ENCODE measurements at places on chromosomes 16 and 17. TPM values are rescaled to one million over a fixed set of nuclear protein-coding genes. Genes with fewer than 3 reads are reported as not detected.

ACSF2 gene
- total RNA-seq: 72.6 TPM

- DNase-seq: no peak
Observed at GRCh38 chr17:55210292-55210691, 54.5 kb upstream of the HLF start.

GRCh38 chr17:68057531-68057952 is 22.0 kb downstream of the KPNA2 start:
- DNase-seq: no peak

DNA sequence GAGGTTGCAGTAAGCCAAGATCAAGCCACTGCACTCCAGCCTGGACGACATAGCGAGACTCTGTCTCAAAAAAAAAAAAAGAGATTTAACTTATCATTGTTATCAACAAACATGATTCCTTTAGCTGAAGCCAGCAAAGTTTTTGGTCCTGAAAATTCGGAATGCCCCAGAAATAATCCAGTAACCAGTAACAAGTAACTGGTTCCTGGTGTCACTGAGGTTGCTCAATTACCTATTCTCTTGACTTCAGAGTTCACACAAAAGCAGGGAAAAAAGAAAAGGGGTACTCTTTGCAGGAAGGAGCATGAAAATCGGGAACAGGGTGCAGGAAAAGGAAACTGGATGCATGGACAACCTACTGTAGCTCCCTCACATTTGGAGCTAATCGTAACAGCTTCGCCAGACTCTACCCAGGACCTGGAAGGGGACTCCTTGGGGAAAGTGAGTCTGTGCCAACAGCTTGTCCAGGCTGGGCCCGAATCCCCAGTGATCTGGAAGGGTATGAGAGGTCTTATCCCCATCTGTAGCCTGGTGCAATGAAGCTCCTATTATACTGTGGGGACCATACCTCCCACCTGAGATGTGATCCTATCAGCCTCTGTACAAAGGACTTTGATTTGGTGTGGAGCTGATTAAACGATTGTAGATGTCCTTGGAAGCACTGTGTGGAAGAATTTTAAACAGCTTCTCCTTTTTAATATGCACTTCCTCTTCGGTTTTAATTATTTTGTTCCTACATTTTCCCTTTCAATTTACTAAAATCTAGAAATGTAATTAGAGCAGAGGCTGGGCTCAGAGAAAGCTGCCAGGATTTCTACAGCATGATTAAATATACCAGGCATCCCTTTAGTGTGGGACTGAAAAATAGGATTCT is 3.4 kb upstream of the SPOP start:
- no peak for DNase-seq

- DNase-seq: no peak
Observed at GRCh38 chr16:49414671-49415070, 41.1 kb downstream of the C16orf78 start.

DNA sequence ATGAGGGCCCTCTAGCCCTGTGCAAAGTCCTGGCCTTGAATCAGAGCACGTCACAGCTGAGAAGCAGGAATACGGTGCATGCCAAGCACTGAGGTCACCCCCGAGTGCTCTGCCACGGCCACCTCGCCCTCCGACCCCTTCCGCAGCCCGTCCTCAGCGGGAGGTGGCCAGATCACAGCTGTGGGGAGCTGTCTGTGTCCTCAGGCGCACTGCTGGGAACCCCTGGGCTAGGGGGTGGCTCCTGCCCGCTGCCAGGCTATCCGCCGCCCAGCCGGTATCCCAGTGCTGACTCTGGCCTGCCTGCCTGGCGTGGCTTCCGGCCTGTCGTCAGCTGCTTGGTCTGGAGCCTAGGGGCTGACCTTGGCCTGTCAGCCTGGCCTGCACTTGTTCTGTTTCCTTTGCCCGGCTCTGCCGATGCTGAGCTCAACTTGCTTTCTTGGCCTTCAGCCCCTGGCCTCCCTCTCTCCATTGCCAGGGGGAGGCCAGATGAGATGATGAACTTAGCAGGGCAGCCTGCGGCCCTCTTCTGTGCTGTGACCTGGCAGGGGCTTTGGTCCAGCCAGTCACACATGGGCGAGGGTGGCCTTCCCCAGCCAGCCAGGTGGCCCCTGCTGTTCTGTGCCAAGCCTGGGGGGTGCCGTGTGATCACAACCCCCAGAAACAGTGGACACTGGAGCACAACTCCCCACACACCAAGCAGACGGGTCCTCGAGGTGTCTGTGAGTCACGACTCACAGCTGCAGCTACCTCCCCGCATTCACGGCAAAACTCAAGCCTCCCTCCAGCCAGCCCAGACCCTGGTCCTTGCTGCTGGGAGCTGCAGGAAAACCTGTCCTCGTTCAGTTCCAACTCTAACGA is 77.3 kb downstream of the ZDHHC7 start:
- DNase-seq: no peak

DNA sequence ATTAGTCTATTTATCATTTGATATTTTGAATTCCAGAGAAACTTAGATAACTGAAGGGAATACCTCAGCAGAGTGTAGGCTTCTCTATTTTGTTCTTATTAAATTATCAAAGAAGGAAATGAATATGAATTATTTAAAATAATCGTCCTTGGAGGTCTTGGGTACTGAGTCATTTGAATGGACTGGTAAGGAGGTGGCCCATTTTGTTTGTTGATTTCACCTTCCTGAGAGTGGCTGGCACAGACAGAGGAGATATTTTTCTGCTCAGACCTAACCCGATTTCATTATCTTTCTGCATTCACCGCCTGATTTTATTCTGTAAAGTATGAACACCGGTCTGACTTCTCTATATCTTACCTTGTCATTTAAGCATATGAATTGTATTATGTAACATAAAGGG is 88.0 kb downstream of the USP22 start:
- no peak for DNase-seq

TP53TG3D gene
- total RNA-seq: not detected

DNA sequence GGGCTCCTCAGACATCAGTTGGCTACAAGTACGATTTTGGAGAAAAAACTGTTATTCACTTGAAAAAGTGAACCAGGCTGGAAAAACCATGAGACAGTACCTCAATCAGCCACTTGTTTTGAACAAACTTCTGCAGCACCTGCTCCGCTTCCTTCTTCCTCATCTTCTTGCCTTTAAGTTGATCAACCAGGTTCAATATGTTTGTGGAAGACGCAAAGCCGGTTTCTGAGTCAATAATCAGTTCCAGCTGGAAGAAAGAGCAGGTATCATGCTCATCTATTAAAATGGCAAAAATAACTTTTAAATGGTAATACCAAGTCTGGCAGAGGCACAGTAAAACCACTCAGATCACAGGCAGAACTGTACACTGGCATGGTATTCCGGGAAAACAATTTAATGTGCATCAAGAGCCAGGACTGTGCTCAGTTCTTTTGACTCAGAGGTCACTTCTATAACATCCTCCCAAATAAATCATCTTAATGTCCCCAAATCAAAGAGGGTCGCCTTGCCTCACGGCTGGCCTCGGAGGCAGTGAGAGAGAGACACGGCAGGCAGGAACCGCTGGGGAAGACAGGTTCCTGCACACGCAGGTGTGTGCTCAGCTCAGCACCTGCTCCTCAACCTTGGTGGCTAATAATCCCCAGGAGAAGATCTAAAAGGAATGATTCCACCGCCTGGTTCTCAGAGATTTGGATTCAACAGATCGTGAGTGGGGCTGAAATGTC is 29.7 kb downstream of the KDM8 start:
- DNase-seq: no peak

DNA sequence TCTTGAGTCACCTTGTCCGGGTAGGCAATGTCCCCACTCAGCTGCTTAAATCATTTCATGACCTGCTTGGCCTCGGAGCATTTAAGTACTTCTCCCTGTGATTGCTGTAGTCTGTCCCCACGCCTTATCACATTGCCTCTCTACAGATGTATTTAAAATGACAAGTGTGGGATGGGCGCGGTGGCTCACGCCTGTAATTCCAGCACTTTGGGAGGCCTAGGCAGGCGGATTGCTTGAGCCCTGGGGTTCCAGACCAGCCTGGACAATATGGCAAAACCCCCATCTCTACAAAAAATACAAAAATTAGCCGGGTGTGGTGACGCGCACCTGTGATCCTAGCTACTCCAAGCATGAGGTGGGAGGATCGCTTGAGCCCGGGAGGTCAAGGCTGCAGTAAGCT is 1.3 kb upstream of the GJC1 start:
- no peak for DNase-seq

GRCh38 chr16:52068447-52069074 is 478.4 kb downstream of the TOX3 start:
- DNase-seq: peak; percentile 24

FZD2 gene
- total RNA-seq: 73.6 TPM

DNA sequence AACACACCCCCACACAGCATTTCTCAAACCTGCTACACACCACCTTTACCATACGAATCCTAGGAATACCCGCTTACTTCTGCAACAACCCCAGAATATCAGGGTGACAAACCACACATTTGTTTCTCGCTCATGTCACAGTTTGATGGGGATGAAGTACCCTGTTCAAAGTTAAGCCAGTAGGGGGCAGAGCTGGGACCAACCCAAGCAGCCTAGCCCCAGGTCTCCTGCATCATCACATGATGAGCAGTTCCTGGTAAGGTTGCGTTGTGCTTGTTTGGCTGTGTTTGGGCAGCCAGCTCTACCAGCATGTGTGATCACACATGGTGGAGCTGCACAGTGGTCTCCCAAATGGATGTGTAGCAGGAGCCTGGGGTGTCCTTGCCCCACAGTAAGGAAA is 103.6 kb upstream of the C16orf82 start:
- no peak for DNase-seq

DNA sequence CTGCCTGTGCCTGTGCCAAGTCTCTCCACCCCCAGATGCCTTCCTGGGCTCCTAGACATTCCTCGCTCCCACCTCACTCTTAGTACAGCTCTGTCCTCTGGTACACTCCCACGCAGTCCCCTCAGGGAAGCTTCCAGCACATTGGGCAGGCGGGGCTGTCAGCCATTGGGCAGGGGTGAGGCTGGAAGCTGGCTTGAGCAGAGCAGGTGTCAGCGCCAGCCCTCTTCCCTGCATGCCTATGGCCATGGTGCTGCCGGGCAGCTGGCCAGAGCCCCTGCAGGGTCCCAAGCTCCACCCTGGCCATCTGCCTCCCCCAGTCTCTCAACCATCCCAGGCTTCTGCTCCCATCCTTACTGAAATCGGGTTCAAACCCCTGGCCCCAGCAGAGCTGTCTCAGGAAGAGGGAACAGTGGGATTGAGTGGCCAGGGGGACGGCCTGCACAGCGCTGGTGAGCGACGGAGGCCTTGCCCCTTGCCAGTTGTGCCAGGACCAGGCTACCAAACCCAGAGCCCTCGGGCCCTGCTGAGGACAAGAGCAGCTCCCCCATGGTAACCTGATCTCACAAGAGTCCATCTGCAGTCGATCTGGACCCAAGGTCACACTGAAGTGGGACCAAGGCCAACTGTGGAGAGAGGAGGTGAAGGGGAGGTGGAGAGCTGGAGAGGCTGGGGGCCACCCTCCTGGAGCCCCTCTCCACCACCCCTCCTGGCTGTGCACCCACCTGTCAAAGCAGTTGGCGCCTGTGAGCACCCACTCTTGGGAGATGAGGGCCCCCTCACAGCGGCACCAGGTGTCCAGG is 2.4 kb upstream of the B9D1 start:
- no peak for DNase-seq

DNA sequence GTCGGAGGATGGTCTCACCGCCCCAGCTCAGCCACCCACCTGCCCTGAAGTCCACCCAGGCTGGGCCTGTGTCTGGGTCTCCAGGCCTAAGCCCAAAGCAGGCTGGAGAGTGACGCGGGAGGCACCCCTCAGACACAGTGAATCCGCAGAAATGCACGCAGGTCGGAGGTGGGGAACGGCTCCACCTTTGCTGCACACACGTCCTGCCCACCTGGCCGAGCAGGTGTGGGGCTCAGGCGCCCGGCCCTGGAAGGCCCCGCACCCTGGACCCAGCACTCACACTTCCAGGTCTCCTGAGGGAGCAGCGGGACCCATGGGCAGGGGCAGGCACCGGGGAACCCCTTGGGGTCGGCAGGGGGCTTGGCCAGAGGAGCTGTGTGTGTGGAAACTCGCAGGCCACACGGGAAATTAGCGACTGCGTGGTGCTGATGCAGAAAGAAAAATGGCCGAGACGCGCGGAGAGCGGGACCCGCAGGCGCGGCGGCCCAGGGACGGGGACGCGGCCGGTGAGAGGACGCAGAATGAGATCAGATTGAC is 10.7 kb downstream of the CYBC1 start:
- DNase-seq: no peak

KRTAP2-1 gene
- total RNA-seq: not detected

PITPNC1 gene
- total RNA-seq: 38.4 TPM

DNA sequence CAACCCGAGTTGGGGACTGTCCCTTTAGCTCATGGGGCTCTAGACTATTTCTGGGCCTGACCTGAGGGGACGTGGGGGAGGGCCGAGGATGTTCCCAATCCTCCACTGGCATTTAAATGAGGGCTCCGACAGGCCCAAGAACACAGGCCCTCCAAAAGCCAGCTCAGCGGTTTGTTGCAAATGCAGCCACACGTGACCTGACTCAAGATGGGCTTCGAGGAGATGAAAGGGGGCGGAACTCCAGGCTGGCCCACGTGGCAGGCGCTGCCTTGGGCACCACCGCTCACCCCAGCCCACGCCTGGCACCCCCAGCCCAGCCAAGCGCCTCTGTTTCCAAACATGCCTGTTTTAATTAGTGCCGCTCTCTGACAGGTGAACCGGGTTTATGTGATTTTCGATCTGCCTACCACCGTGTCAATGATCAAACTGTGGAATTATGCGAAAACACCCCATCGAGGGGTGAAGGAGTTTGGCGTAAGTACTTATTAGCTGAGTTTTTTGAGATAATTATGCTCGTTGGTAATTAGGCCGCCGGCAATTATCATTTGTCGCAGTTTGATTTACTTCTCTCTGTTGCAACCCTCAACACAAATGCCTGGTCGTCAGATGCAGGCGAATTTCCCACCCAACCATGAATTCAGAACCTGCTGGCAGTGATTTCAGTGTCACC is 226.7 kb downstream of the KATNIP start:
- no peak for DNase-seq

DNA sequence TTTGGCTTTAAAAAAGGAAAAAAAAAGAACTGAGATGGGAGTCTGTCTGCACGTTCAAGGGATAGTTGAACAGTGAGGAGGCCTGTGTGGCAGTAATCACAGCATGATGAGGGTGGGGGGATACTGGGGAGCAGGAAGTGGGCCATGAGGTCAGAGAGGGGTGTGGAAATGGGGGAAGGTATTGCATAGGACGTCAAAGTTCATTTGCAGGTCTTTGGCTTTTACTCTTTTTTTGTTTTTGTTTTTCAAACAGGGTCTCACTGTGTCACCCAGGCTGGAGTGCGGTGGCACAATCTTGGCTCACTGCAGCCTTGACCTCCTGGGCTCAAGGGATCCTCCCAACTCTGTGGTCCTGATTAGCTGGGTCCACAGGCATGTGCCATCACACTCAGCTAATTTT is 19.0 kb downstream of the WWP2 start:
- DNase-seq: no peak

CRYM gene
- total RNA-seq: 10.5 TPM

Measured in progenitor cell of endocrine pancreas (in vitro differentiated cells).